BJ (cell line): ENCODE measurements at places on chromosomes 7 and 10.

GRCh38 chr7:29424984-29425309, 138.7 kb upstream of the PRR15 start:
- no peak for DNase-seq

DNA sequence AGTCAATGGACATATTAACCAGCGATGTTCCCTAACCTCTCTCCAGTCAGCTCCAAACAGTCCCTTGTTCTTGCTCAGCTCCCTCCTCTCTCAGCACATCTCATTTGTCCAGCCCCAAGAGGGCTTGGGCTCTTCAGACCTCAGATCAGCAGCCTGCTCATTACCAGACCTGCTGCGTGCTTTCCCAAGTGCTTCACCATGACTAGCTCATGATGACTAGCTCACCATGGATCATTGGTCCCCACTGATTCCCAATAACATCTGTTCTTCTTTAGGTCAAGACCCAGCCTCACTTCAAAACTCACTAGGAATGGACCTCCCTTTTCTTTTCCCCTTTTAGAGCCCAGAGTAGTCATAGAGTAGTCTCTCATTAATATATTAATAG, 121.9 kb downstream of the SLC16A9 start:
- DNase-seq, result no peak

DNA sequence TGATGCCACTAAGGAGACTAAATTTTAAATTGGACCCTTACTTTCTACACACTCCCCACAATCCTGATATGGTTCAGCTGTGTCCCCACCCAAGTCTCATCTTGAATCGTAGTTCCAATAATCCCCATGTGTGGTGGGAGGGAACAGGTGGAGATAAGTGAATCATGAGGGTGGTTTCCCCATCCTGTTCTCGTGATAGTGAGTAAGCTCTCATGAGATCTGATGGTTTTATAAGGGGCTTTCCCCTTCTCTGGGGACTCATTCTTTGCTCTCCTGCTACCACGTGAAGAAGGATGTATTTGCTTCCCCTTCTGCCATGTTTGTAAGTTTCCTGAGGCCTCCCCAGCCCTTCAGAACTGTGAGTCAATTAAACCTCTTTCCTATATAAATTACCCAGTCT, 18.4 kb upstream of the BET1 start:
- no peak for DNase-seq

GRCh38 chr7:47772492-47772891, 175.8 kb downstream of the PKD1L1 start:
- DNase-seq, result no peak

DNA sequence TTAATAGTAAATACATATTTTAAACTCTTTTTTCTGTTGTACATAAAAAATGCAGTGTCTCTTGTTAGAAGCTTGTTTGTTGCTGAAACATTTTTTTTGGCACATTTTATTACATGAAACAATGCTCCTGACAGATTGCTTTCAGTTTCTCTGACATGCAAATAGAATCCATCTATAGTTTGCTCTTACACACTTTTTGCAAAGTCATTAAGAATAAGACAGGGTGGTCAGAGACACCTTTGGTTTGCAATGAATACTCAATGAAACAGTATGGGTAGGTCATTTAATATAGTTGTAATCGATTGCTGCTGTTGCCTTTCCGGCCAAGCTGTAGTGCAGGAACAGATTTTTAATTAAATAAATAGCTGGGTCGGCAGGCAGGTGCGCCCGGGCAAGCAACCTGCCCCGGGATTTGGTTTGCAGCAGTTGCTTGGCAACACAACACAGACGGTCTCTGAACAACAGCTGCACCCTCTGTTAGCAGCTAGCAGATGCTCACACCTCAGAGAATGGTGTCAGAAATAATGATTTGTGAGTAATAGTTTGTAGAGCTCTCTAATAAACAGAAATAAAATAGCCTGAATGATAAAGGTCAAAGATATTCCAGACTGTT, 115.7 kb upstream of the CACNA2D1 start:
- DNase-seq, result no peak

DNA sequence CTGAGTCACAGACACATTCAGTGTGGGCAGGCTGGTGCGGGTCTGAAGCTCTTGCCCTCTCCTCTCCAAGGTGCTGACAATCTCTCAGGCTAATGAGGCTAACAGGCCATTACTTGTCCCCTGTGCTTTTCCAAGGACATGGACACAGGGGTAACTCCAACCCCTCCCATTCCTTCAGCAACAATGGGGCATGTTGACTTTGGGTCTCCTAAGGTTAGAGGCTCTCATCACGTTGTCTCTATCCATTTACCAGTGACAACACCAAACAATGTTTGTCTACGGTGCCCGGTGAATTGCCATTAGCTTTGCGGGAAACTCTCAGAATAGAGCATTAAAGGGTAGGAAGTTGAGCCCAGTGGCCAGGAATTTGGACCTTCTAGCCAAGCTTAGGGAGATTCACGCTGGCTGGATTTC, 101.6 kb upstream of the TNS3 start:
- DNase-seq, result no peak

- DNase-seq, result no peak
These were observed 225.7 kb upstream of the ANKRD30A start for GRCh38 chr10:36899652-36900051.

DNA sequence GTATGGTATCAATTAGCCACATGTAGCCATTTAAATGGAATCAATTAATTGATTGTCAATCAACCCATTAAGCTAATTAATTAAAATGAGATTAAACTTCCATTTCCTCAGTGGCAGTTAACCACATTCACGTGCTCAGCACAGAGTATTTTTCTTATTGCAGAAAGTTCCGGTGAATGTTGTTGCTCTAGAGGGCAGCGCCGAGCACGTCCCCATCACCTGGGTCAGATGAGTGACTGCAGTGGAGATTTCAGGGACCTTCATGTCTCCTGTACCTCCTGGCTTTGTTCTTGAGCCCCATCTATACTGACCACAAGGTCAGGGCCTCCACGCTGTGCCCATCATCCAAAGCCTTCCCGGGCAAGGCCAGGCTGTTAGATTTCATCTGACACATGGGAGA, 168.8 kb upstream of the MKI67 start:
- DNase-seq, result no peak

DNA sequence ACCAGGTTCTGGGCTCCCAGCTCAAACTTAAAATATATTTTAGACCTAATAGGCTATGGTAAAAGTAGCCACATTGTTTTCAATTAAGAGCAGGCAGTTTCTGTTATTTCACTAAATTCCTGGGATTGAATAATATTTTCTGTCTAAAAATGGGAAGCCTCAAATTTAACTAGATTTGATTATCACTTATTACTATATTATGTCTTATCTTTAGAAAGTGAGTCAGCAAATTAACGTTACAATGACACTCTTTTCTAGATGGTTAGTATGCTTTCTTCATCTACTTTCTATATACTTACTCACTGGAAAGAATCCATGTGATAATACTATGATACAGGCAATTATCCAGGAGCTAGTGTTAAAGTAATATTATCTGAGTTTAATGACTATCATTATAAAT, 27.5 kb downstream of the KIF5B start:
- DNase-seq, result no peak

GRCh38 chr7:20963556-20964280, 177.0 kb upstream of the SP8 start:
- DNase-seq, result no peak

- DNase-seq, result no peak
These were observed 918 bp downstream of the NET1 start for GRCh38 chr10:5413012-5413938.

- no peak for DNase-seq
These were observed 653.7 kb upstream of the SEMA3D start for GRCh38 chr7:85840554-85840953.

DNA sequence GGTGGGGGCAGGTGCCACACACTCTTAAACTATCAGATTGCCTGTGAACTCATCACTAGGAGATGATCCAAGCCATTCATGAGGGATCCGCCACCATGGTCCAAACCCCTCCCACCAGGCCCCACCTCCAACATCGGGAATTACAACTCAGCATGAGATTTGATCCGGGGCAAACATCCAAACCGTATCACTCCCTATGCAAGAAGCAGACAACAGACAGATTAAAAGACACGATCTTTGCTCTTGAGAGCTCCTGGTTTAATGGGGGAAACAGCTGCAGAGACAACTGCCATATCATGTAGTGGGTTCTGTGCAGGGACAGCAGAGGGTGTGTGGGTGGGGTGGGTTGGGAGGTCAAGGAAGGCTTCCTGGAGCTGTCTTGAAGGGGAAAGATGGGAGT, 123.6 kb downstream of the EMX2 start:
- no peak for DNase-seq

DNA sequence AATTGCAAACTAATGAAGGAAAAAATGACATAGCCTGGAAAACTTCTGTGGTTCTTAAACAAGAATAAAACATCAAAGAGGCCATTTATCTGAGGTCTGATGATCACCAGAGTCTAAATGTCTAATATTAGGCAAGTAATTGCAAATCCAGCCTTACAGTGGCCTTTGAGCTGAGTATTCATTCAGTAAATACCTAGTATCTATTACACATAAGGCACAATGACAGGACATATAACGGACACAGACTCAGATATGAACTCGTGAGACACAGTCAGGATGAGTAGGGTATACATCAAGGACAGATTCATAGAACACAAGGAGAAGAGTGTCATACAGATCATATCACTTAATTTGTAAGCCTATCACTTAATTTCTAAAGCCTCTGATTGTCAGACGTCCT, 16.8 kb downstream of the GPAM start:
- no peak for DNase-seq

DNA sequence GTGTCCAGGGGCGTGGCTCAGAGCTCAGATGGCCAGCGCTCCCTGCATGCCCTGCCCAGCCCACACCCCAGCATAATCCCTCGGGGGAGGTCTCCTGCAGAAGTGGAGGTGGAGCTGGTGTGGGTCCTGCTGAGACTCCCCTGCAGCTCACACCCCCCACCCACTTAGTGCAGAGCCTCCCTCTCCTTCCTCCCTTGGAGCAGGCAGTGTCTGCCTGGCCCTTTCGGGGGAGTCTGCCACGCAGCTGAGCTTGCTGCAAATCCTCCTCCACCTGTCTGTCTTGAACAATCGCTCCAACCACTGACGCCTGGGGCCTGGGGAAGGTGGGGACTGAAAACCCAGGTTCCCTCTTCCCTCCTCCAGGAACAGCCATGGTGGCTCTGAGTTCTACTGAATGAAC, 219.7 kb upstream of the PPP2R2D start:
- DNase-seq, result no peak

- no peak for DNase-seq
These were observed 109.2 kb downstream of the PDGFA start for GRCh38 chr7:410395-410910.

GRCh38 chr7:146115851-146116520, 615 bp upstream of the CNTNAP2 start:
- no peak for DNase-seq

DNA sequence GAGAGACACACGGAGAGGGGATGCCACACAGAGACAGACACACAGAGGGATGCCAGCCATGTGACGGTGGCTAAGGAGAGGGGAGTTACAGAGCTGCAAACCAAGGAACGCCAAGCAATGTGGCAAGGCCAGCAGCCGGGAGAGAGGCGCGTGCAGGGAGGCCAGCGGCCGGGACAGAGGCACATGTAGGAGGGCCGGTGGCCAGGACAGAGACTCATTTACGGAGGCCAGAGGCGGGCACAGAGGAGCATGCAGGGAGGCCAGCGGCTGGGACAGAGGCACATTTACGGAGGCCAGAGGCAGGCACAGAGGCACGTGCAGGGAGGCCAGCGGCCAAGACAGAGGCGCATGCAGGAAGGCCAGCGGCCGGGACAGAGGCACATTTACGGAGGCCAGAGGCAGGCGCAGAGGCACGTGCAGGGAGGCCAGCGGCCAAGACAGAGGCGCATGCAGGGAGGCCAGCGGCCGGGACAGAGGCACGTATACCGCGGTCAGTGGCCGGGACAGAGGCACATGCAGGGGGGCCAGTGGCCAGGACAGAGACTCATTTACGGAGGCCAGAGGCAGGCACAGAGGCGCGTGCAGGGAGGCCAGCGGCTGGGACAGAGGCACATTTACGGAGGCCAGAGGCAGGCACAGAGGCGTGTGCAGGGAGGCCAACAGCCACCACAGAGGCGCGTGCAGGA, 40.4 kb downstream of the INSIG1 start:
- no peak for DNase-seq

GRCh38 chr10:10247585-10247984, 770.1 kb upstream of the CELF2 start:
- no peak for DNase-seq

DNA sequence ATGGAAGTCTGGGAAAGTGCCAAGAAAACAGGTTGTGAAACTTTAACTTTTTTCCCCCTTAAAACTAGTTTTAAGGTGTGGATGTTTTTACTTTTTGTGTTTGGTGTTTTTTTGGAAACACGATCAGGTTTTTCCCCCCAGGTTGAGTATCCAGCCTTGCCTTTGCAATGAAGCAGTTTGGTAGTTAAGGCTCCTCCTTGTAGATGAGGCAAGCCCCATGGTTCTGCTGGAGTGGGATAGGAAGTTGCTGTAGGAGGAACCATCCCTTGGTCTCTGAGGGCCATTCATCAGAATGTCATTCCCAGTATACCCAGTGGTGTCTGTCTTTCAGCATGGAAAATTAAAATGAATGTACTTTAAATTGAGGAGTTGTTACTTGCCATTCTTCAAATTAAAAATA, 2.7 kb downstream of the CUL1 start:
- no peak for DNase-seq

DNA sequence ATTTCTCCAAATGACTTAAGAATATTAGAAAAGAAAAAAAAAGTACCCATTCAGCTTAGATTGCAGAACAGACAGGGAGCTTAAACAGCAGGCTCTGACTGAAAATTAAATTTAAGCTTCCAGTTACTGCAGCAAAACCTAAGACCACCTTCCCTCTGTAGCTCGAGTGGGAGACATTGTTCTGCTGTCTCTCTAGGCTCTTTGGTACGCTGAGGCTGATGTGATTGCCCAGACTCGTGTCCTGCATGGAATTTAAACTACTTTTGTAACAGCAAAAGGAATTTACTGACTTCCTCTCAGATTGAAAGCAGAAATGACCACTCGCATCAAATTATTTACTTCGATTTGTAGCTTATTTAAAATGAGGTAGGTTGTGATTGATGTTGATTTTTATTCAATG, 124.6 kb downstream of the LRRTM3 start:
- no peak for DNase-seq

- no peak for DNase-seq
These were observed 395.9 kb downstream of the GRM8 start for GRCh38 chr7:126856691-126857291.

- no peak for DNase-seq
These were observed 12.5 kb upstream of the SLC18A3 start for GRCh38 chr10:49597426-49598163.
